ENCODE measurements at places on chromosomes 2 and 18.
A peak's percentile ranks its signal among the peaks of the same experiment; 100 is the strongest.

DNA sequence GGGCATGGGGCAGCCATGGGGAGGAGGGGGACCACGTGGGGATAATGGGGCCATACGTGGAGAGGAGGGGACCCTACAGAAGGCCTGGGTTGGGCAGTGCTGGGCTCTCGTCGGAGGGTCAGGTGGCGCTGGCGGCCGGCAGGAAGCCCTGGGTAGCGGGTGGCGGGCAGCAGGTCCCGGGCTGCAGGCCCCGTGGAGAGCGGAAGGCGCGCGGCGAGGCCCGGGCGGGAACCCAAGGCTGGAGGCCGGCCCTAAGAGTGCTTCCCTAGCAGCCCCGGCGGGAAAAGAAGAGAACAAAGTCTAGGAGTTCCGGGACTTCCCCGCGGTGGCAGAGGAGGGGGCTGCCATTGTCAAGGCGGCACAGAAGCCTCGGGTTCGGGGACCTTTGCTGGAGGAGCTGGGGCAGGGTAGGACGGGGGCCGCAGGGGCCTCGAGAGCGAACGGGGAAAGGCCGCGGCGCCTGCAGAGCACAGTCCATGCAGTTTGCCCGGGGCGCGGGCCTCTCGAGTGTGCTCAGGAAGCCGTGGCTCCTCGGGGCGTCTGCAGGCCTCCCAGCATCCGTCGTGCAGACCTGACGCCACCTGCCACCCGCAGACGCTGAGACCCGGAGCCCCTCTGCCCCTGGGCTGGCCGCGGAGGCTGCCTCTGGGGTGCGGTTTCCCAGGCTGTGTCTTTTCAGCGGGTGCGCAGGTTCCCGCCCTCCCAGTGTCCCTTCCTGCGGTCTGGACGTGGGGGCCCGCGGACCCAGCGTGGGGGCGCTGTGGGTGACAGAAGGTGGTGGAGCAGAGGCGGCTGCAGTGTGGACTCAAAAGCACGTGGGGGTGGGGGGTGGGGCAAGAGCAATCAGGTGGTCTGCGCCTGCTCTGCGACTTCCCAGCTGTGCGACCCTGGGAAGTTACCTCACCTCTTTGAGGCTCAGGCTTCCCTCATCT lies 19.4 kb upstream of the NCL start:
- no peak for DNase-seq

DNA sequence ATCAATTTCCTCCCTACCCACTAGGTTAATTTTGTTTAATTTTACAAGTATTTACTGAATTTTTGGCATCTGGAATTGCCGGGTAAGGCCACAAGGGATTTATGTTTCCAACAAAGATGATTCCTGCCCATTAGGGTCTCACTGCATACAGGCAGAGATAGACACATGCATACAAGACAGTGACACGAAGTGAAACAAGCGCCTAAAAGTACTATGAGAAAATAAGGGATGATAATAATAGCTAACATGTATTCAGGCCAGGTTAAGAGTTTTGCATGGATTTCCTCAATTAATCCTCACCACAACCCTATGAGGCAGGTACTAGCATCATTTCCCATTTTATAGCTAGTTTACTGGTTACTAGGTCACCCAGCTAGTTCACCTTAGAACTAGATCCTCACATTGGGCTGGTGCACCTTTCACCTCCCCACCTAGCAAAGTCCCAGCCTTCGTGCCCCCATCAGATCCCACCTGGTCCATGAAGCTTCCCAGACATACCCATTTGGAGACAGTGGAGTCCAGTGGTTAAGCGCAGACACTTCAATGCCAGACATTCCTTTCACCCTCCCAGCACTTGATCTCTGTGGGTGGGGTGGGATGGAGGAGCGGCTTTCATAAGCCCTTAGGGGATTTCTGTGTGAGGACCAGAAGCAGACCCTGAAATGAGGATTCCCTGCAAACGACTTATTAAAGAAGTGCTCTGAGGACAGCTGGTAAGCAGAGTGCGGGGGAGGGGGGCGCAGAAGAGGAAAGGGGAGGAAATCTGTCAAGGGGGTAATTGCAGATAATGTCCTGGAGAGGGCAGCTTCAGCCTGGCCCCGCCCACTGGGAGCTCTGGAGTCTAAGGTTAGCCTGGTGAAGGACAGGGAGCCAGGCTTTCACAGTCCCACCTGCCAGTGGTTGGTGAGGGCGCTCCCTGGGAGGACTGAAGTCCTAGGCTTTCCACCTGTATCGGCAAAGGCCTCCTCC lies 5.8 kb upstream of the DGUOK start:
- peak; percentile 22 for DNase-seq

- peak; percentile 50 for DNase-seq
Observed at GRCh38 chr18:64037812-64038414, 68.0 kb downstream of the SERPINB8 start.

DNA sequence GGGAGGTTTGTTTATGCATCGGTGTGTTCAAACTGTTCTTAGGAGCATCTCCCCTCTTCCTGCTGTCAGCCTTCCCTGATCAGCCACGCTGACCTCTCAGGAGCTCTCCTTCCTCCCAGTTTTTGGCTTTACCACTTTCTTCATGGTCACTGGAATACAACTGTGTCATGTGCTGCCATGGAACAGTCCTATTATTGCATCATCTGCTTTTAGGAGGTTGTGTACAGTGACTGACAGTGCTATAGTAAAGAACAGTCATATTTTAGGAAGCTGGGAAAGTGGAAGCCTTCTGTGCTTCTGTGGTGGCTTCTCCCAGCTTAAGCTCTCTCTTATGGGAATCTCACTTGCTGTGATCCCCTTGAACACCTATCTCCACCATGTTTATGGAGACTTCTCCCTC lies 165.5 kb downstream of the TPGS2 start:
- no peak for DNase-seq

DNA sequence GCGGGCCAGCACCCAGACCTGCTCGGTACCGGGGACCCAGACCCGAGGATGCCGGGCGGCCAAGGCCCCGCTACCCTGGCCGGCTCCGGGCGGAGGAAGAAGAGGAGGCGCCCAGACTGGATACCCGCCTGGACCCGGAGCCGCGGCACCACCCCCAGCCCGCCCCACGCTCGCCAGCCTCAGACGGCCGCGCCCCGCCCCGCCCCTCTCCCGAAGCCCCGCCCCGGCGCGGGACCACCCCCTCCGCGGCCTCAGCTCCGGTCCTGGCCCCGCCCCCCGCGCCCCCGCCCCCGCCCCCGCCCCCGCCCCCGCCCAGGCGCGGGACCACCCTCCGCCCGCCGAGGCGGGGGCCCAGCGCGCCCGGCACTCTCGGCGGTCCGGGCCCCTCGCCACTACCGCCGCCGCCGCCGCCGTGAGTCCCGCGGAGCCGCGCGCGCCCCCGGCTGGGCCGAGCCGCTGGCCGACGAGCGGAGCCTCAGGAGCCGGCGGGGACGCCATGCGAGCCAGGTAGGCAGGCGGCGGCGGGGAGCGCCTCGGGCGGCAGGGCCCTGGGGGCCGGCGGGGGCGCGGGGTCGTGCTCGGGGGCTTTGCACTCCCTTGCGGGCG lies at the start of gene SH3BP4:
Gene SH3BP4 (plus strand): TSS at position 354 of the 606 bp plus-strand sequence. CDS start 82,986 bp downstream, outside the sequence.
- DNase-seq = peak; percentile 82

DNA sequence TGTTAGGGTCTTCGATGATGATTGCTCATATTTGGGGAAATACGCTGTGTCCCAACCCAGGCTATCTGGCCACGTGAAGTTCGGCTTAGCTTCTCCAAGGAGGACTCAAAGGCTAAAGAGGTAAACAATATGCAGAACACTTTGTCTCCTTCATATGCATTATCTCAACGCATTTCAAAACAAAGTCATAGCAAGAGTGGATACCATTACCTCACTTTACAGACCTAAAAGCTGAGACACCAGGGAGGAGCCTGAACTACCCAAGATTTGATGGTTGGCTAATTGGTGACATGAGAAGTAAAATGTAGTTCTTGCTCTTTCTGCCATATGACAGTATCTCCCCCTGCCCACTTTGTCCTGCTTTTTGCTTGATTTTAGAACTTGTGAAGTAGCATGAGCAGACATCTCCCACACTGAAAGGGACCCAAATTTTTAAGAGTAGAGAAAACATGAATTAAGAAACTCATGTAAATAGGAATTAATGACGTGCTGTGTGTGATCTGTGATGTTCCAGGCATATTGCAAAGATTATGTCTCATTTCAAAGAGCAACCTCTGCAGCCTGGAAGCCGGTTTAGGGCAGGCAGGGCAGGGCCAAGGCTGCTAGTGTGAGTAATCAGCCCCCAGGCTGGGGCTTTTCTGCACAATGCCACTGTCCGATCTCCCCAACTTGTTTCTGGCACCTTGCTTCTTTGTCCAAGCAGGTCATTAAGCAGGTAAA lies 144.5 kb downstream of the BCL11A start:
- no peak for DNase-seq

DNA sequence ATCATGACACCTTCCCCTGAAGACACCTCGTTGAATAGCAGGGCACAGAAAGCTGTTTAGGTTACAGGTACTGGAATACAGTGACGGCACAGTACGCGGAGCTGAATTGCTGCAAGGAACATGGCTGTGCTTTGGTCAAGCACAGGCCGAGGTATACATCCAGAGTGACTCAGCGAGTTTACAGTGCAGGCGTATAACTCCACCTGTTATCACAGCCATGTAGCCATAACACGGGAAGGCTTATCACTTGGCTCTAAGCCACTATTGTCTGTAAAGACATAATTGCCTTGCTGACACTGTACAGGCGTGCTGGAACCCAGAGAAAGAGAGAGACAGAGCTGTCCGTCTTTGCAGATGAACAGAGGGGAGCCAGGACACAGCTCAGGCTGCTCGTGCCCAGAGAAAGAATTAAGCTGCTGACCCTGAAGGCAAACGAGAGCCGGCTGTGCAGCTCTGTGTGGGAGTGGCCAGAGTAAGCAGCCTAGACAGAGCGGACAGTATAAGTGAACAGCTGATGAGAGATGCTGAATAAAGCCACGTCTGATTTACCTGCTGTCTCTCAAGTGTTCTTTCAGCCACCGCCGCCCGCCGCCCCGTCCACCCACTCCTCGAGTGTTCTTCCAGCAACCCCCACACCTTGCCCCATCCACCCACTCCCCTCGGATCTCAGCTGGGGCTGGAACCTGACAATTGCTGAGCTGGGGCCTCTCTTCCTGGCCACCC lies 87.3 kb upstream of the PPP1CB start:
- no peak for DNase-seq

- no peak for DNase-seq
Observed at GRCh38 chr18:77648411-77648810, 398.8 kb downstream of the GALR1 start.

DNA sequence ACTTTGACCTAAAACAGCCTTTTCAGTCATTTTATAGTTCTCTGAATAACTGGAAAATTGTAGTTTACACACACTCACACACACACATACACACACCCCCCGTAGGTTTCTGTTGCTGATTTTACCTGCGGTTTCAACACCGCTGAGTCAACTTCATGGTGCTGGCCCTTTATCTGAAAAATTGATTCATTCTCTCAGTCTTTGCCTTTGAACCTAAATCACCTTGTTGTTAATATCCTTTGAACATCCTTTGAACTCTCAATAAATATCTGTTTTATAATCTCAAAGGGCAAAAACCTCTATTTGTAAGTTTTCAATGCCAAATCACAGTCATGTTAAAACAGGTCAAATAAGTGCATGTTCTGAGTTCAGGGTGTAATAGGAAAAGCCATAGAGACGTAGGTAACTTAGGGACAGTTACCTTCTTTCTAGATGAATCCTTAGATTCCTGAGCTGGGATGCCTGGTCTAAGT lies 109.0 kb upstream of the BZW1 start:
- no peak for DNase-seq

- DNase-seq = no peak
Observed at GRCh38 chr18:29596959-29597358, 1420.0 kb upstream of the CDH2 start.

GRCh38 chr2:102634831-102635241 lies 15.5 kb downstream of the SLC9A2 start:
- no peak for DNase-seq

DNA sequence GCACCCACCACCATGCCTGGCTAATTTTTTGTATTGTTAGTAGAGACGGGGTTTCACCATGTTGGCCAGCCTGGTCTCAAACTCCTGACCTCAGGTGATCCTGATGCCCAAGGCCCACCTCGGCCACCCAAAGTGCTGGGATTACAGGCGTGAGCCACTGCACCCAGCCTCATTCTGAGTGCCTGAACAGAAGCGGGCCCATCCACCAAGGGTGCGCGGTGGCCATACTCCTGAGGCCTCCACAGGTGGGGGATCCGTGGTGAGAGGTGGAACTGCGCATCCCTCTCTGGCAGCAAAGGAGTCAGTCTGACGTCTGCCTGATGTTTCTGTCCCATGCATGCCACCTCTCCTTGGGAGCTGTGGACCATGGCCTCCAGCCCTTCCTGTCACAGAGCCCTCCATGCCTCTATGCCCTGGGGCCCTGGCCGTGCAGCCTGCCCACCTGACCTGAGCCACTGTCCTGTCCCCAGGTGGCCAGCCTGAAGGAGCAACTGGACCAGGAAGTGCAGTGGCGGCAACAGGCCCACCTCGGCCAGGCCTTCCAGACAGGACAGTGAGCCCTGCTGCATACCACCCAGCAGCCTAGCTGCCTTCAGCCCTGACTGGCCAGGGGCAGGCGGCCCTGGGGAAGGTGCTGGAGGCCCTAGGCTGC lies 7.6 kb upstream of the SNED1 start:
- DNase-seq = no peak

GRCh38 chr2:38109732-38110181 lies 33.8 kb upstream of the CYP1B1 start:
- peak; percentile 88 for DNase-seq

DNA sequence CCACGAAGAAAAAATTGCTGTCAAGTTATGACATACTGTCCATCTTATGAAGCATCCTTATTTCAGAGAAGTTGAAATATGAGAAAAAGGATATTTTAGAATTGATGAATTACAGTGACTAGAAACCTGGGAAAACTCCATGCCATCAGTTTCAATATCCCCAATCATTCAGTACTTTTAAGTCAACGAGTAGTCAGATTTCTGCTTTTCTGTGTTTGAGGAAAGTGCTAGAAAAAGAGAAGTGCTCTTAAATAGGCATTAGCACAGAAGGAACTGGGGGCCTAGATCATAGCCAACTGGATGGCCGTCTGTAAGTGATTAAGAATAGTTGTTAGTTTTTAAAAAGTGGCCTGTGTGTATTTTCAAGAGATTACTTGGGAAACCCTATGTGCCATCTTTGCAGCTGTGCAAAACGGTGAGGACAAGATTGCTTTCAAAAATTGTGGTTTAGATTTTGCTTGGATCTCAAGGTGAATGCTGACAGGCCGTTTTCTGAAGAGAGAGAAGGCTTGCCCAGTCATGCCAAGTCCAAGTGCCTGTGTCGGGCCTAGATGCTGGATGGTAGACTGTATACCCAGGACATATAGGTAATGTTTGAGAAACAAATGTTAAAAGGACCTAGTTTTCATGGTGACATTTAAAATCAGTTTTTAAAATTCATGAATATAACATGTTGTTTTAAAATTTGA lies 5.1 kb downstream of the NEDD4L start:
- no peak for DNase-seq

DNA sequence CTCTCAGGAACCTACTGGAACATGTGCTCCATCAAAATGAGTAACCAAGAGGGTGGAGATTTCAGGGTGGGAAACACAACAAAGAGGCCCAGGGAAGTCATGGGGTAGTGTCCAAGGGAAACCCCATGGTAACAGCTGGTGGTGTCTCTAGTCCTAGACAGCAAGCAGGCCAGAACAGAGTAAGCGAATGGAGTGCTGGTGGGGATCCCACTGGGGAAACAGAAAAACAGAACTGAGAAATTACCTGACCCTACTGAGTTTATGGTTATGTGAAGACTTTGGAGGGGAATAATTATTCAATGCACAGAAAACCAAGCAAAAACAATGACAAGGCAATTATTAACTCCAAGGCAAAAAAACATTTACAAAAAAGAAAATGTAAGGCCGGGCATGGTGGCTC lies 16.9 kb downstream of the ERCC3 start:
- DNase-seq = no peak

Data from kidney tubule cell (primary cell).